Hypothalamus (tissue), 51 donors: ENCODE measurements at places on chromosomes 7 and 10.

DNA sequence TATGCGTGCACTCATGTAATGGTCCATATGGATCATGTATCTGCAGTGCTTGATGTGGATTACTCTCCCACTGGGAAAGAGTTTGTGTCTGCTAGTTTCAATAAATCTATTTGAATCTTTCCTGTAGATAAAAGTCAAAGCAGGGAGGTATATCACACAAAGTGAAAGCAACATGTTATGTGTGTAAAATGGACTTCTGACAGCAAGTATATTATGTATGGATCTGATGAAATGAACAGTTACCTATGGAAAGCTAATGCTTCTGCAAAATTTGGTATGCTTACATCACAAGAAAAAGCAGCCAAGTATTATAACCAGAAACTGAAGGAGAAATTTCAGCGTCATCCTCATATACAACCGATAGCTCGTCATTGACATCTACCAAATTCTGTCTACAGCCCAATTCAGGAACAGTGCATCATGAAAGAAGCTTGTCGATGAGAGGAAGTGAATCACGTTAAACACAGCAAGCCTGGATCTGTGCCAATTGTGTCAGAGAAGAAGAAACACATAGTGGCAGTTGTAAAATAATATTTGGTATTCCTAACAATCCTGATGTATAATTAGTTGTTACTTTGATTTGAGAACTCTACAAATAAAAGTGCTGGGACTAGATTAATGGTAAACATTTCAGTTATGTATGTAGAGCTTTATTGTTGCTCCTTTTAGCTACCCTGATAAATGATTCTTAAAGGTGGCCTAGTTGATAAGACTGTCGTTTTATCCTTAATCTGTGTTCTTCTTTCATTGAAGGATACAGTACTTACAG, 14.2 kb upstream of the SYPL1 start:
- no peak for DNase-seq

GRCh38 chr10:126702181-126702580, 31.7 kb upstream of the C10orf90 start:
- no peak for DNase-seq

DNA sequence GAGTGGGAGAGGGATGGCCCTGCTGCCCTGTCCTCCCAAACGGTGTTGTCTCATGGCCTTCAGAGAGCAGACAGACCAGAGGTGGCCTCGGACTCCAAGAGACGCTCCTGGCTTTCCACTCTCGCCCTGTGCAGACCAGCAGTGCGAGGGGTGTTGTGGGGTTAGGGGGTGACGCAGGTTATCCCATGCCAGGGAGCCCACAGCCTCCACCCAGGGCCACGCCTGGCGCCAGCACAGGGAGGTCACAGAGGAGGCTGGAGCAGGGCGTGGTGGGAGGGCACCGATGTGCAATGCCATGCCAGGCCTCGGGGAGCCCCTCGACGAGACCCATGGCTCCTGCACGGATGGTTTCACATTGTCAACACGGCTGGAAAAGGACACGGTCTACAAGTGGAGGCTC, 52.1 kb downstream of the INPP5A start:
- no peak for DNase-seq

GRCh38 chr10:29553544-29554250, 81.1 kb downstream of the SVIL start:
- no peak for DNase-seq

GRCh38 chr7:131164025-131164925, 163.4 kb upstream of the MKLN1 start:
- no peak for DNase-seq

- DNase-seq: no peak
Measured at GRCh38 chr7:77388055-77388641, 28.0 kb downstream of the GSAP start.

- no peak for DNase-seq
Measured at GRCh38 chr10:30189238-30189580, 129.8 kb upstream of the JCAD start.

GRCh38 chr10:100341953-100342626, 4.9 kb upstream of the SCD start:
- DNase-seq: peak; percentile 55

DNA sequence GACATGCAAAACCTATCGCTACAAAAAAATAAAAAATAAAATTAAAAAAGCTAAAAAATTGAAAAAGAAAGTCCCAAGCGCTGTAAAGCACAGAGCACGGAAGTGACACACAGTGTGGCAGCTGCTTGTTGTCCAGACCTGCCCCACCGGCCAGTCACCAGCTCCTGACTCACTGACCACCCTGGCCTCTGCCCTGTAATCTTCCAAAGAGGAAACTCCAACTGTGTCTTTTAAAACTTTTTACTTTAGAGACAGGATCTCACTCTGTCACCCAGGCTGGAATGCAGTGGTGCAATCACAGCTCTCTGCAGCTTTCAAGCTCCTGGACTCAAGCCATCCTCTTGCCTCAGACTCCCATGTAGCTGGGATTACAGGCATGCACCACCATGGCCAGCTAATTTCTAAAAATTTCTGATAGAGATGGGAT, 23.6 kb downstream of the GNA12 start:
- no peak for DNase-seq

- DNase-seq: peak; percentile 42
Measured at GRCh38 chr7:149882248-149883047, 8.7 kb downstream of the ATP6V0E2 start.

- no peak for DNase-seq
Measured at GRCh38 chr7:49325571-49325970, 401.2 kb downstream of the CDC14C start.

- DNase-seq: no peak
Measured at GRCh38 chr10:61995220-61995503, 93.7 kb downstream of the ARID5B start.
